ENCODE measurements at places on chromosomes 12 and 14. TPM values are rescaled to one million over a fixed set of nuclear protein-coding genes. Genes with fewer than 3 reads are reported as not detected.
A peak's percentile ranks its signal among the peaks of the same experiment; 100 is the strongest.

DNA sequence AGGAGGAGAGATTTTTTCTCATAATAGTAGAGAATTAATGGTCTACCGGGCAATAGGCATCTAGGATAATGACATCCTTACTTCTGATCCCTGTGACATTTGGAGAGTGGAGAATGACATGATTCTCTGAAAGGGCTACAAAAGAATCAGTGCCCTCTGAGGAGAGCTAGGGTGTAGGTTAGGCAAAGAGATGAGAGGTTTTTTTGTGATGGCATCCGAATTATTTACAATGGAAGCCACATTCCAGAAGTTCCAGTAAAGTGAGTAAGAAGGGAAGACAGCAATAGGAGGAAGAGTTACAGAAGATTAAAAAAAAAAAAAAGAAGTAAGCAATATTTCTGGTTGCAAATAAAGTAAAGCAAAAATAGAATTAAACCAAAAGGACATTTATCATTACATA is 478.0 kb downstream of the RMST start:
- no peak for DNase-seq

SOCS2 gene
- 14.5 TPM for polyA plus RNA-seq

BDKRB1 gene
- polyA plus RNA-seq, result 0.27 TPM

- no peak for DNase-seq
These were observed 201.9 kb downstream of the AACS start for GRCh38 chr12:125267114-125267513.

EDDM3A gene
- polyA plus RNA-seq, result 0.11 TPM

ADGRD1 gene
- polyA plus RNA-seq, result 1.1 TPM

CPM gene
- 0.85 TPM for polyA plus RNA-seq

GRCh38 chr14:61695695-61696527 is 598 bp downstream of the HIF1A start:
- DNase-seq, result peak; percentile 82

Measured in H1 (cell line).